ENCODE measurements at places on chromosomes 11 and 22.

- no peak for DNase-seq
Measured at GRCh38 chr11:82927264-82927880, 25.8 kb downstream of the DDIAS start.

DNA sequence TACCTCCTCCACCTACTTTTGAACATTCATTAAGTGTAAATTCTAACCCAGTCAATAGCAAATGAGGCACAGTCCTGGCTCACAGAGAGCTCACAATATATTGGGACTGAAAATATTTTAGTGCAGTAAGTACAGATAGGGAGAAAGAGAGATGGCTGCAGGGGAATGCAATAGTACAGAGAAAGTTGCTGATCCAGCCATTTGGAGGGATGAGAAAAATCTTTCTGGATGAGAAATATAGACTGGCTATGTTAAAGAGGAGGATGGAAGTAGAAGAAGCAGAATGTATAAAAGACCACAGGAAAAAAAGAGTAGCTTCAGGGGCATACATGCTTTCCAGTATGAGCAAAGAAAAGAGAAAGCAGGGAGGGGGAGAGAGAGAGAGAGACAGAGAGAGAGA lies 3.6 kb upstream of the OR52B6 start:
- DNase-seq = no peak

DNA sequence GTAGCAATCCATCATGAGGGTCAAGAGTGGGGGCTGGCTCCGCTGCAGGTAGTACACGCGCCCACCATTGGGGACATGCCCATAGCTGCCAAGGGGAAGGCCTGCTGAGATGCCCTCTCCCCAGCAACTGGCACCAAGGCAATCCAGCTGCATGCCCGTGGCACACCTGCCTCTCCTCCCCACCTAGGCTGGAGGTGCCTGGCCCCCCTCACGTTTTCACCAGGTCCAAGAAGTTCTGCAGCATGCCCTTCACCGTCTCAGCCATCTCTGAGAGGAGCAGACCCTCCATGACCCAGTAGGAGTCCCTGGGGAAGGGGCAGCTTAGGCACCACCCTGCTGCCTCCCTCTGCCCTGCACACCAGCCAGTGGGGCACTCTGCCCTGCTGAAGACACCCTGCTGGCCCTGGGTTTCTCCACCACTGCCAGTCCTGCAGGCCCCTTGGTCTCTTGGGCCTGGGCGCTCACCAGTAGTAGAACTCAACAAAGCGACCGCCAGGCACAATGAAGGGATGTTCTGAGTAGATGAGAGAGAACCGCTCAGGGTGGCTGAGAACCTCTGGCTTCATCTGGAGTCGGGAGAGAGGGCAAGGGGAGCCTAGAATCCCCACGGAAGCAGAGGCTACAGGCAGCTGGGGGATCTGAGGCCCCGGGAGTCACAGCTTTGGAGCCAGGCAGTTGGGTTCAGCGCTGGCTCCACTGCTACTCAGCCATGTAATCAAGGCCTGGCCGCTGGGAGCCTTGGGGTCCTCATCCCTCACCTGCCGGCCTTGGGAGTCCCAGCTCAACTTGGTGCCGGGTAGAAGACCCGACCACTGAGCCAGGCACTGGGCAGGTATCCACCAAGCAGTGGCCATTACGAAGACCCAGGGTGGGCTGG lies 17.8 kb downstream of the TREH start:
- DNase-seq = no peak

DNA sequence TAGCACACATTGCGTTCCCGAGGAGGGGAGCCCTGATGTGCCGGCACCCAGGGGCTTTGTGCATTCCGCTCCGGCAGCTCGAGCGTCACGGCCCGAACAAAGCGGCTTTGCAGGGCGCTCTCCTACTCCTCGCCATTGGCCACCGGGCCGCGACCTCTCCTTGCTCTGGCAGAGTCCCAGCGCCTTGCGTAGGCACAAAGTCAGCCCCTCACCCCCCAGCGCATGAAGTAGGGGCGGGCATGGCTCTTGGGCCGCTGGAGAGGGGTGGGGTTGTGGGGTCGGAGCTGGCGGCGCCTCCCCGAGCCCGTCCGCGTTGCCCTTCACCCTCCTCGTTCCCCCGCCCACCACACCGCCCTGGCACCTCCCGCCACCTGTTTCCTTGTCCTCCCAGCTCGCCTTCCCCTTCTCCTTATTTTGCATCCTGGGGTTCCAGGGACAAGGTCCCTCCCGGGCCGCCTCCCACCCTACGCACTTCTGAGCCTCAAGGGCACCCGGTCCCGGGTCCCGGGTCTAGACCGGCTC lies 753 bp upstream of the PPARA start:
- no peak for DNase-seq

- no peak for DNase-seq
Measured at GRCh38 chr11:107720303-107720774, 8.5 kb upstream of the SLN start.

DNA sequence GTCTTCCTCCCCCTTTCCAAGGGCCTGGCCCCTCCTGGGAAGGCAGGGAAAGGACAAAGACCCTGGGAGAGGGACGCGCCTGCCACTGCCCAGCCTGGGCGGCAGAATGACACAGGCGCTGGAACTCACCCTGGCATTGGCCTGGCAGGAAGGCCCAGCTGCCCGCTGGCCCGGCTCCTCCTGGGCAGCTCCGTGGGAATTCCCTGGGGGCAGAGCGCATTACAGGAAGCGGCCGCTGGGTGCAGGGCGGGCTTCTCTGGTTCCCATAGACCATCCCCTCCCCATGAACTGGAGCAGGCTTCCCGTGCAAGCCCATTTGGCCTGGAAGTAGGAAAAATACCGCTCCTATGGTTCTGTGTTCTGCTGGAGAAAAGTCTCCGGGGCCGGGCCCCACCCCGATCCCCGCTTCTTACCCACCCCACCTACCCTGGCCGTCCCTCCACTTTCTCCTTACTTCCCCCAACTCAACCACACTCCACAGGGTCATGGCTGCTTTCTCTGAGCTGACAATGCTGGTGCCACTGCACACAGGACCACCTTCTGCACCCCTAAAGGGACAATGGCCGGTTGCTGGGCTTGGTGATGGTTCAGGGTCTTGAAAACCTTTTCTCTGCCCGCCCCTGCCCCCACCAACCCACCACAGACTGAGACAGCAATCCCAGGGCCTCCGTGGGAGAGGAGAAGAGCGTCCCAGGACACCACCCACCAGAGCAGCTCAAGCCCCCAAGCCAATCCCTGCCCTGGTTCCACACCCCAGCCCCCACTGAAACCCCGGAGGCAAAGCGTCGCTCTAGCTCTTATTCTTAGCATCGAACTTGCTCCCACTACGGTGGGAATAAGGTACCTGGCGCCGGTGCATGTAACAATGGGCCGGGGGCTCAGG lies 58.9 kb downstream of the LINC01488 start:
- DNase-seq = no peak

- DNase-seq = no peak
Measured at GRCh38 chr11:110907629-110908028, 195.4 kb upstream of the ARHGAP20 start.

- no peak for DNase-seq
Measured at GRCh38 chr11:46669711-46670139, 30.7 kb downstream of the ARHGAP1 start.

GRCh38 chr11:36041988-36042611 lies 98.2 kb downstream of the LDLRAD3 start:
- no peak for DNase-seq

DNA sequence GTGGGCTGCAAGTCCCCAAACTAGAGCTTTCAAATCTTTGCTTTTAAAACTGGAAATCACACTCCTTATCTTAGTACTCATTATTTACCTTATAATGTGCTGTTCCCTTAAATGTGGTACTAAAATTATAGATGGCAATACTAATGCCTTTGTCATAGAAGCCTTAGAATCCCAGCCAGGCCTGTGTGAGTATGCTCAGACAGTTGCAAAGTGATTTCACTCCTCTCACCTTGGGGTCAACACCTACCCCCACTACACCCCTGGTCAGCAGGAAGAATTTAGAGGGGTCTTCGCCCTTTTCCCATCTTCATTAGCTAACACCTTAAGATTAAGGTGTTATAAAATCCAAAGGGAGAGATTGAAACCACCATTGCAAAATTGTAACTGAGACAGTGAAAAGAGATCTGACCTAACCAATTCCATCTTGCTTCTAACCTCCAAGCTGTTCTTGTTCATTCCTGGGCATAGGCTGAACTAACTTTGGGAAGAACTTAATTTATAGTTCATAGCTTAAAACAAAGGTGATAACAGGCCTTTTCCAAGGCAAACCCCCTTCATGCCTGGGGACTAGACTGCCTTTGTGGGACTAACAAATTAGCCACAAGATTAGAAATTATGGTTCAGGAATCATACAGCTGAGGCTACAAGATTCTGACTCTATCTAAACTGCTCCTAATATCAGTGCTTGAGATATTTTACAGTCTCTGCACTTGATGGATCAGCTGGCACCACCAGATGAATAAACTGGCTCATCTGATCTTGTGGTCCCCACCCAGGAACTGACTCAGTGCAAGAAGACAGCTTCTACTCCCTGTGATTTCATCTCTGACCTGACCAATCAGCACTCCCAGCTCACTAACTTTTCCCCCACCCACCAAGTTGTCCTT lies 10.4 kb upstream of the MRPL17 start:
- DNase-seq = no peak

DNA sequence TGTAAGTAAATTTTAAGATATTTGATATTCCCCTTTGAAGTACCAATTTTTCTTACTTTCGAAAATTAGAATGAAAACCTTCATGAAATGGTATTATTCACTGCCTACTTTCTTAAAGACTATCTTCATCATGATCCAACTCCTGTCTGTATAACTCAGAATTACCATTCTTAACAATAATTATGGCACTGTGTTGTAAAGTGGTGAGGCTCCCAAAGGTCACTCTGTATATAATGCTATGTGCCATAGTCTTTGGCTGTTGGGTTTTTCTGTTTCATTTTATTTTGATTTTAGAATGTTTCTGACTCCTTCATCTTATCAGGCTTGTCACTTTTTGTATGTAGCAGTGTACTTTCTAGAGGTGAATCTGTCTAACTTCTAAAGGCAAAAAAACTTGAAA lies 52.4 kb downstream of the MAML2 start:
- DNase-seq = no peak

DNA sequence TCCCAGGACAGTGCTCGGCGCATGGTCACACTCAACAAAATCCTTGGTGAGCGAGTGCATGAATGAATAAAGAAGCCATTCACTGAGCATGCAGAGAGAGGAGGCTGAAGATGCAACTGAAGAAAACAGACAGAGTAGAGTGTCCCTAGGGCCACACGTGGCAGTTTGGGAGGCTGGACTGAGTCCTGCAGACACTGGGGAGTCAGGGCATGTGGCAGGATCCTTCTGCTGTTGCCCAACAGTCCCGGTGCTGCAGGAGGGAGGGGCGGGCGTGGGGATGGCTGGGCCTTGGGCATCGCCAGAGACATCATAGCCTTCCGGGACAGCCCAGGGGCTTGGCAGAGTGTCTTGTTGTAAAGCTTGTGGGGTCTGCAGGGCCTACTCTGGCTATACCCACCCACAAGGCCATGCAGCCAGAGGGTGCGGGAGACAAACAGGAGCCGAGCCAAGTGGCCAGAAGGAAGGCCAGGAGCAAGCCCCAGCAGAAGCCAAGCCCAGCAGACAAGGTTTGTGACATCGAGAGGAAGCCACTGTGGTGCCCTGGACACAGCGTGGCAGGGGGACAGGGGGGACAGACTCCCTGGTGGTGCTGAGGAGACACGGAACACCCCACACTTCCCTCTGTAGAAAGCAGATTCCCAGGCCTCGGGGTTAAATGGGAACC lies 26.7 kb upstream of the FBLN1 start:
- DNase-seq = no peak

DNA sequence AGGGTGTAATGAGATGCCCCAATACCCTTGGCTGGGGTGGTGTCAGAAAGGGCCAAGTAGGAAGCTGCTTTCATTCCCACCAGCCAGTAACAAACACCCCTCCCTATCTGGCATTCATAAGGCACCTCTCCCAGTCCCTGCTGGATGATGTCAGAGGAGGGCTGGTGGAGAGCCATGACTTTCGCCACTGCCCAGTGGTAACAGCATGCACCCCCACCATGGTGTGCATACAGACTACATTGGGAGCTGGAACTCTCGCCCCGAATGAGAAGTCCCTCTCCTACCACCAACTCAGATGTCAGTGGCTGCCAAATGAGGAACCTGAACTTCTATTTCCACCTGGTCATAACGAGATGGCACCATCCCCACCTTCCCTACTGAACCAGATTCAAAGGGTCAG lies 73.3 kb downstream of the SGSM3 start:
- no peak for DNase-seq

- DNase-seq = no peak
Measured at GRCh38 chr11:90310210-90310609, 87.4 kb upstream of the CHORDC1 start.

GRCh38 chr11:94974178-94974577 lies 669 bp downstream of the KDM4D start:
- no peak for DNase-seq

All from activated CD8-positive, alpha-beta memory T cell treated with anti-CD3 and anti-CD28 coated beads for 48 hours (primary cell).